Cardiac muscle cell (in vitro differentiated cells and primary cell): ENCODE measurements at places on chromosomes 16 and 17.

- no peak for DNase-seq
These were observed 12.8 kb downstream of the FLCN start for GRCh38 chr17:17224137-17224536.

DNA sequence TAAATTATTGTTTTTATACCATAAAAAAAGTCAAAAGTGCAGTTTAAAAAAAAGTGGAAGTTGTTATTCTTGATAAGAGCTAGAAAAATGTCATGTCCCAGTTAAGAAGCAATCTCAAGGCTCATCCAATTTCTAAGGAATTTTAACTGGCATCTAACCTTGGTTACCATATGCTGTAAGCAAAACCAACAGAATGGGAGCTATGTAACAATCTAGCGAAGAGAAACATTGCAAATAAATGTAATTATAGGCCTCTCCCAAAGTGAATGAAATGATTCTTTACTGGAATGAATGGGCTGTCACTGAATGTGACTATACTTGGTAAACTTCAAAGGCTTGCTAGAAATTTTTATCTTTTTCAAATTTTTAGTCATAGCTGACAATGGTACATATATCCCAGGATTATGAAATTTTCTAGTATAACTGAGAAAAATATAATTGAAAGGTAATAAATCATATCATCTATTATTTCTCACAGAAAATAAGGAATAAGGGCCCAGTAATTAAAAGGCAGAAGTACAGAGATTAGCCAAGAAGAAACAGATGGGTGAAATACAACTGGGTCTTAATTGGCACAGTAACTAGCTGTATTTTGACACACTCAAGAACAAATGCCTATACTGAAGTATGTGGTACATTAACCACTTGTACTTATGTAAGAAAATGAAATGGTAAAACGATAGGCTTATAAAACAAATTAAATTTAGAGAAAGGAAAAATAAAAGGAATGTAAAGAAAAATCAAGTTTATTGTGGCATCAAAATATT, 61.5 kb downstream of the NETO2 start:
- no peak for DNase-seq

- DNase-seq: peak; percentile 17
These were observed 6.9 kb downstream of the PHAF1 start for GRCh38 chr16:67116388-67117311.

DNA sequence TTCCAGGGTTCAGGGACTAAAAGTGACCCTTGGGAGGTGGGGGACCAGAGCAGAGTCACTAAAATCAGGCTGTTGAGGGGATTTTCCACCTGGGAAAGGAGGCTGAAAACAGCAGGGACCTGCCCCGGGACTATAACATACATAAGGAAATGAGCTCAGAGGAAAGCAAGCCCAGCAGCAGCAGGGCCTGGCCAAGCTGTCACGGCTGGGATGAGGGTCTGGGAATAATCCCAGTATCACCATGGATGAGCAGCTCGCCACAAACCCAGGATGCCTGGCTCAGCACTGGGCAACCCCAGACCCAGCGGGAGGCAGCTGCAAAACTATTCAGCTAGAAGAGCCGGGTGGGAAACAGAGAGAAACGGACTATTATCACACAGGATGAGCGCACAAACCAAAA, 72.4 kb downstream of the RPH3AL start:
- no peak for DNase-seq

GRCh38 chr16:76577003-76577402, 299.8 kb downstream of the CNTNAP4 start:
- no peak for DNase-seq

GRCh38 chr16:84718-85406, 6.8 kb downstream of the MPG start:
- no peak for DNase-seq

DNA sequence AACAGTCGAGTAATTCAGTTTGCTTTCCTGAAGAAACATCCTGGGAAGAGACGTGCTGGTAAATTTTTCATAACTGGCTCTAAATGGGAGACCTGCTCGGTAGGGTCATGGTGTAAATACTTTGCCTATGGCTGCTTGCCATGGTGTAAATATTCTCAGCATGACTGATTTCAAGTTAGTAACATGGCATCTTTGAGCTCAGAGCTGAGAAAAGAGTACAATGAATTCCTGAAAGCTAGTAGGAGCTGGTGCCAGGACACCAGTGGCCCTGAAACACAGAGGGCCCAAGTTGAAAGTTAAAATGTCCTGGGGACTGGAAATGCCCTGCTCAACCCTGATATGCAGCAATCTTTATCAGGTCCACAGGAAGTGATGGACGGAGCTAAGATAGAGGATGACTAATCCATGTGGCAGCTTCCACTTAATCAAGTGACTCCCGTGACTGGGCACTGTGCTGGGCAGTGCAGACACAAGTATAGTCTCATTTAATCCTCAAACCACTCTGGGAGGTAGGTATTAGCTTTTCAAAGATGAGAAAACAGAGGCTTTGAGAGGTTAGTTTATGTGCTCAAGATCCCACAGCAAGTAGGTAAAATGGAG, 130.1 kb upstream of the ADAMTS18 start:
- no peak for DNase-seq

- DNase-seq: no peak
These were observed 5.7 kb downstream of the BECN1 start for GRCh38 chr17:42818379-42818778.

DNA sequence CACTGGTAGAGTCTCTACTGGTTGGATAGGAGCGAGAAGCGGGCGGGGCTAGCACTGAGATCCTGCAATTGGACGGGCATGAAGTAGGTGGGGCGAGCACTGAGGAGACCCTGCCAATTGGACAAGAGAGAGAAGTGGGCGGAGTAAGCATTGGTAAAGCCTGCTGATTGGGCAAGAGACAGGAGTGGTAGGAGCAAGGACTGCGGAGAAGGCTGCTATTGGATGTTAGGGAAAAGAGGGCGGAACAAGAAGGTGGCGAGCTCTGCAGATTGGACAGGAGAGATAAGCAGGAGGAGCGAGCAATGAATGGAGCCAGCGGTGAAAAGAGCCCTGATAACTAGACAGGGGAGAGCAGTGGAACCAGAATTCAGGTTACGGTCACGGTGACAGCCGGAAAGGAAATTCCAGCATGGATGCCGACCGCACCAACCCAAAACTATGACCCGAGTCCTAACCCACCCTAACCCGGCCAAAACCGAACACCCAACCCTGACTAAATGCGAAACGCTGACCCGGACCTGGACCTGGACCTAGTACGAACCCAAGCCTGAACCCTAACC, 4.8 kb downstream of the SCGB1C2 start:
- DNase-seq: peak; percentile 8

- no peak for DNase-seq
These were observed 11.9 kb downstream of the FZD2 start for GRCh38 chr17:44568945-44569858.

- DNase-seq: no peak
These were observed 7.8 kb upstream of the CCL15 start for GRCh38 chr17:36008998-36009665.

DNA sequence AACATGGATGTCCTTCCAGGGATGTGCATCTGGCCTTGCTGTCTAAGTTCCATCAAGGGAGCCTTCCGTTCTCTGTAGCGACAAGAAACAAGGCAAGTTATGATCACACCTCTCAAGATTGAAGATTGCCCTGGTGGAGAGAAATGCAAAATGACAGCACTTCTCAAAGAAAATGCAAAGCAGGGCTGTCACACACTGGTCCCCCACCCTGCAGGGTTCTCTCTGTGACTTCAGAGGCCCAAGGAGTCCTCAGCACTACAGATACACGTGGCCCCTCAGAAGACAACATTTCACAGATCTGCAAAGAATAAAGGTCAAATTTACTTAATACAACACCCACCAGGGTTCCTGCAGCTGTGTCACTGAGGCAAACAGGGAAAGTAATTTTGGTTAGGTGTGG, 60.7 kb upstream of the TEX2 start:
- no peak for DNase-seq

DNA sequence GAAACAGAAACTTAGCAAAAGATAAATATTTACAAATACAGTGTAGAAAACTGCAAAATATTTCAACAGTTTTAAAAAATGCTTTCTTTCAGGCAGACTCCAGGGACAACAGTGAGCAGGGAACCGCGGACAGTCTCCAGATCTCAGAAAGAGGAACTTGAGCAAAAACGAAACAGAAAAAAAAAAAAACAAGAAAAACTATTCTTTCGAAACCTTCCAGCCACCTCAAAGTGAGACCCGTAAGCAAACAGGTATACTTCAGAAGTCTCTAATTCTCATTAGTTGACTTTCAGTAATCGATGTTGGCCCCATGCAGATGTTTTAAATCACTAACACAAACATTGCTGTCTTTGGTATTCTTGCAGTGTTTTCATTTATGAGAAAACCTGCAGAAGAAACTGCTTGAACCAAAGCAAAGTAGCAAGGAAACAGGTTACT, 15.7 kb upstream of the CCL1 start:
- DNase-seq: no peak

- no peak for DNase-seq
These were observed 723 bp downstream of the NTHL1 start for GRCh38 chr16:2046893-2047329.

DNA sequence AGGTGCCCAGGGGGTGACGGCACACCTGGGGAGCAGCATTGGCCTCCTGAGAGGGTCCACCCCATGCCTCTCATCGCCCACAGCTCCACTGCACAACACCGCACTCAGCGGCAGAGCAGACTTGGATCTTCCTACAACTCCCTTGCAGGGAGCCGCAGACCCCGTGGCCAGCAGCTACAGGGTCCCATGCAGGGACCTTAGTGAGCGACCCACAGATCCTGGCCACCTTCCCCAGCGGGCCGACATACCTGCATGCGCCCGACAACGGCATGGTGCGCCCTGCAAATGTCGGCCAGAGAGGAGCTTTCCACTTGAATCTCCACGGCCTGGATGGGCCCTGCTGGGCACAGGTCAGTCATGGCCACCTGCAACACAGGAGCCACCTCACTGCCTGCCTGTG, 8.4 kb downstream of the FAAP100 start:
- no peak for DNase-seq

DNA sequence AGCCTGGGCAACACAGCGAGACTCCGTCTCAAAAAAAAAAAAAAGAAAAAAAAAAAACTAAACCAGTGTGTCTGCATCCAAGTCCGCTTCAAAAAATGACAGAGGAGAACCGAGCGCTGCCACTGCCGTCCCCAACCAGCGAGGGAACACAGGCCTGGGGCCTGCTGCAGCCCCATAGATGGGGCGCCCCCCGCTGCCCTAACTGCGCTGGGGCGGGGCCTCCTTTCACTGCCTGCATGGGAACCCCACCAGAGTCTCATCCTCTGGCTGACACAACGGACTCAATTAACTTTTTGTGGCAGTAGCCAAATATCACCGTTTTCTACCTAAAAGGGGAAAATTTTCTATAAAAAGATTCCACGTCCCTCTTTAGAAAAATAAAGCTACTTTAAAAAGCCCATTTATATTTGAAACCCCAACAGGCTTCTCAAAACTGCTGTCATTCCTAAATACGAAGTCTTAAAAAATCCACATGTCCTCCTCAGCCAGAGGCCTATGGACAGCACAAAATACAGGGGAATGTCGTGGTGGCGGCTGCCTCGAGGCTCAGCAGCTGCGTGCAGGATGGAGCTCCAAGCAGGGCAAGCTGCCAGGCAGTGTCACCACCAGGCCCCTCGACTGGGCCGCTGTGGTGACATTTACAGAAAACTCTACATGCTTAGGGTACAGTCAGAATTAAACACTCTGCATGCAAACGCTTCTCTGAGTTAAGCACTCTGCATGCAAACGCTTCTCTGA, 30.3 kb downstream of the KLHDC4 start:
- no peak for DNase-seq

- DNase-seq: no peak
These were observed 11.6 kb downstream of the COPZ2 start for GRCh38 chr17:48025904-48026501.

DNA sequence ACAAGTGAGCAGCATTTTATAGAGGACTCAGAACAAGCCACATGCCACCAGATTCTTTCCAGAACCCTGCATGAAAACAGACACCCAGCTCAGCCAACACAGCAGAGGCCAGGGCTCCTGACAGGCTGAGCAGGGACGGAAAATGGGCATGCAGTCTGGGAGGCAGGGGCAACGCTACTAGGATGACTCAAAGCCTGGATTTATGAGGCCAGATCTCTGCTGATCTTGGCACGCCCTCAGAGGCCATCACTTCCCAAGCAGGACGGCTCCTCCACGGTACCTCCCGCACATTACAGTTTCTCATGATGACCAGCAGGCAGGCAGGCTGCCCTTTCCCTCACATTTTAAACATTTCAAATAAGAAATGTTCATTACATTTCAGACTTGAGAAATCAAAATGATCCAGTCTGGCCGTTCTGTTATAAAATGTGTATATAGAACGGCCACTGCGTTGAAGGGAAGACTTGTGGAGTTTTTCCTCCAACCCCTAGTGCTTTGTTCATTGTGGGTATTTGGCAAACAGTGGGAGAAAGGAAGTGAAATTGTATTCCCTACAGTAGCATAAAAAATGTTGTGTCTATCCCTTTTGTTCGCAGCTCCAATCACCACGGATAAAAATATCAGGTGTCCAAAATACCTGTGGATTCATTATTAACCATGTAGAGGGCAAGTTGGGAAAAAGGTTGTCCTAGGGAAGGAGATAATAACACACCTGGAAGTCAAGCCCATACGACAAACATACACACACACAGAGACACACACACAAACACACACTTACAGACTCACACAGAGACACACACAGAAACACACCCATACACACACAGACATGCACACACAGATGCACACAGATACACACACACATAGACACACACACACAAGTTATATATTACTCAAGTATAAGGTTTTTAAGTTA, 64.8 kb upstream of the ADAMTS18 start:
- peak; percentile 69 for DNase-seq

DNA sequence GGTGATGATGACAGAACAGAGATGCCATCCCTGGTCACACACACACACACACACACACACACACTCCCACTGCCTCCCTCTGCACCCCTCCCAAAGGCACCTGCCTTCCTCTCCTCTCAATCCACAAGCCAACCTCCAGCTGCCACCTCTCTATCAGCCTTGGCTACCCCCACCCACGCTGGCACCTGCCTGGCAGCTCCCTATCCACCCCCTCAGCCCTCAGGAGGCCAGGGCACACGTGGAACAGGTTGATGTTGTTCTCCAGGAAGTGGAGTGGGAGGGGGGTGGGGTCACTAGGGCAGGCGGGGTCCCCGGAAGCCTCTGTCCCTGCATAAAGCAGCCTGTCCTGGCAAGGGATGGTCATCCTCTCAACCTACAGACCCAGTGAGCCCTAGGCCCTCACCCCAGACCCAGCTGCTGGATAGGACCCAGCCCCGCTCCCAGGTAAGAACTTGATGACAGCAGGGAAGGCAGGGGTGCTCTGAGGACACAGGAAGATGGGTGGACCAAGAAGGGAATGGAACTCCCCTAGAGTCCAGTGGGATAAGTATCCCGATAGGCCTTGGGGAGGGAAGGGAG, at the start of gene GSDMA:
Gene GSDMA (plus strand): TSS at position 363 of the 579 bp plus-strand sequence. CDS start 2,684 bp downstream, outside the sequence.
- DNase-seq: no peak

DNA sequence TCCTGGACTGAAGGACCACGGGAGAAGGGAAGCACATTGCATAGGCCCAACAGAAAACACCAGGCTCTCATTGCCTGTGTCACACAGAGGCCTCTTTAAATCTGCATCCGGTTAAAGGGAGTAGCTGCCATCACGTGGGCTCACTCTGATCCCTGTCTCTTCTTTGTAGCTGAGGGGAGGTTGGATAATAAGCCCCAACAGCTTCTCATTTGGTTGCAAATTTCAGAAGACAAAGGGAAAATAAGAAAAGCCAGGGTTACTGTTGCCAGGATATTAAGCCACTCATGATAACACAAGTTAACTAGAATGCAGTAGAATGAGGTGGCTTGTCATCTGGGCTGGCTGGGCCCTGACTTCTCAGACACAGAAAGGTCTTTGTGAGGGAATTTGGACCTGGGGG, 325.1 kb upstream of the ERCC4 start:
- no peak for DNase-seq

GRCh38 chr17:65345261-65346005, 208.3 kb downstream of the RGS9 start:
- DNase-seq: peak; percentile 42
